Vagina (tissue), 2 donors: ENCODE measurements at places on chromosomes 12 and 14. TPM values are rescaled to one million over a fixed set of nuclear protein-coding genes. Genes with fewer than 3 reads are reported as not detected.

GRCh38 chr12:47833591-47834012 is 13.9 kb upstream of the HDAC7 start:
- H3K4me1 ChIP-seq, result peaks cover 22% of the 10 kb centered on the region
- H3K27ac ChIP-seq, result no peak overlapping the region
- no peaks in the 10 kb centered on the region for H3K36me3 ChIP-seq
- no peak for DNase-seq
- no peak overlapping the region for H3K4me3 ChIP-seq
- no peaks in the 10 kb centered on the region for H3K27me3 ChIP-seq

ATF1 gene
- 17.7 TPM for total RNA-seq

DNA sequence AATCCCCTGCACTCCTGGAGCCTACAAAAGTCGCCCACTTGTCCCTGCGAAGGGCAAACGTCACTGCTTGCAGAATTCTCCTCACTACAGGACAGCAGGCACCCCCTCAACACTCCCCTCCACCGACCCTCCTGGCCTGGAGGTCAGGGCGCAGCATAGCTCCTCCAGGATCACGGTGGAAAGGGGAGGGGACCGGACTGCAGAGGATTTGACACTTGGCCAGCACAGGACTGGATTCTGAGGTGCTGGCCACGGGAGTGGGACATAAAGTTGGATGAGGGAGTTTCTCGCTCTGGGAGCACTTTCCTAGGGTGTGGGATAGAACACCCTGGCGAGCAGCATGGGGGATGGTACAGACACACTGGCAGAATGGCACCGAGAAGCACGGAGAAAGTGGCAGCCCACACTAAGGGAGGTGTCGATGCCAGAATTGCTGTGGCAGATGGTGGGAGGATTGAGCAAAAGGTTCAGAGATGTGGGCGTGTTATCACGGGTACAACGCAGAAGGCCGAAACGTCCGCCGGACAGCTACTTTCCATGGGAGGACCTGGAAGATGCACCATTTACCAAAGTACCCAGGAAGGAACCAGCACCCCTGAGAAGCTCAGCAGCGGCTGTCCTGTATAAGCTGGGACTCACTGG is 51.4 kb upstream of the DIO3 start:
- peaks cover 16% of the 10 kb centered on the region for H3K4me1 ChIP-seq
- H3K4me3 ChIP-seq, result no peak overlapping the region

GRCh38 chr14:93431036-93431670 is 414 bp downstream of the UNC79 start:
- H3K27me3 ChIP-seq, result no peaks in the 10 kb centered on the region
- no peak overlapping the region for H3K27ac ChIP-seq
- H3K4me3 ChIP-seq, result no peak overlapping the region
- peaks cover 10% of the 10 kb centered on the region for H3K4me1 ChIP-seq
- no peaks in the 10 kb centered on the region for H3K36me3 ChIP-seq

TAS2R30 gene
- total RNA-seq, result 15.7 TPM

DNA sequence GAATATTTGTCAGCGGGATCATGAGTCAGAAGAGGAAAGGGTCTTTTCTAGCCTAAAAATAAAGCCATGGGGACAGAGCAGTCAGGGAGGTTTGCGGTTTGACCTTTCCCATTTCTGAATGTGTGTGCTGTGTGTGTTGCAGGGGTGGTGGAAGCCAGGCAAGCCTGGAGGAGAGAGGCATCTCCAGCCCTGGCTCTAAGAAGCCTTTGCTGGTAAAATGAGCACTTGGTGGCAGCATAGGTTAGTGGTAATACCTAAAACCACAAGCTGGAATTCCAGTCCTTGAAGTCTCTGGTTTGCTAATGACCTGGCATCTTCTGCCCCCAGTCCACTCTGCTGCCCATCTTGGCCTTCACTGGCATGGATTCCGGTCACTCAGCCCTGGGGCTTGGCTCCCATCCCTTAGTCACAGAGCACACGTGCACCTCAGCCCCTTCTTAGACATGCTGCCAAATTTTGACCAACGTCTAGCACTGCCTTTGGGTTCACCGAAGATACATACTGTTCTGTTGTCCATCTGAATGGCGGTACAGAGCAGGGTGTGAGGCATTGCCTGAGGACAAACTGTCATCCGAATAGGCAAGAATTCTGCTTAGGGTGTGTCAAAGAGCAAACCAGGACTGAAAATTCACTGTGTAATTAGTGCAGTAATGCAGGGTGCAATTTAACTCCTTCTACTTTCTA is 52.7 kb downstream of the KCNA5 start:
- no peaks in the 10 kb centered on the region for H3K36me3 ChIP-seq
- H3K4me1 ChIP-seq, result no peaks in the 10 kb centered on the region
- H3K4me3 ChIP-seq, result no peak overlapping the region
- H3K27ac ChIP-seq, result no peak overlapping the region
- no peaks in the 10 kb centered on the region for H3K27me3 ChIP-seq
- no peak for DNase-seq

GRCh38 chr14:101020834-101021370 is 117.4 kb upstream of the RTL1 start:
- H3K27me3 ChIP-seq, result no peaks in the 10 kb centered on the region
- H3K27ac ChIP-seq, result no peak overlapping the region
- DNase-seq, result peak; percentile 64

DNA sequence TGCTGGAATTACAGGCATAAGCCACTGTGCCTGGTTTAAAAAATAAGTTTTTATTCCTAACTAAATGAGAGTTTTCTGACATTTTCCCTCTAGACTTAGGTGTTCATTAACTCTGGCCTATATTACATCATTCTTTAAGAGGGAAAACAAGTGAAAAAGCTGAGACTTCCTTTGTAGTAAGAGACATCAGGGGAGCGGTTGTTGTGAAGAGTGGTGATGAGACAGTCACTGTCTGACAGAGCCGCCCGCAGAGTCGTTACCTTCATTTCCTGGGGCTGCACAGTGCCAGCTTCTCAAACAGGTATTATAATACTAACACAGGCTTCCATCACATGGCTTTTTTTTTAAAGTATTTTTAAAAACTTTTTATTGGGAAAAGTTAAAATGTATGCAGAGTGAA is 19.7 kb upstream of the TDRD9 start:
- H3K4me3 ChIP-seq, result no peak overlapping the region
- no peaks in the 10 kb centered on the region for H3K36me3 ChIP-seq
- no peak overlapping the region for H3K27ac ChIP-seq
- no peaks in the 10 kb centered on the region for H3K27me3 ChIP-seq
- peaks cover 9% of the 10 kb centered on the region for H3K4me1 ChIP-seq
- no peak for DNase-seq

DNA sequence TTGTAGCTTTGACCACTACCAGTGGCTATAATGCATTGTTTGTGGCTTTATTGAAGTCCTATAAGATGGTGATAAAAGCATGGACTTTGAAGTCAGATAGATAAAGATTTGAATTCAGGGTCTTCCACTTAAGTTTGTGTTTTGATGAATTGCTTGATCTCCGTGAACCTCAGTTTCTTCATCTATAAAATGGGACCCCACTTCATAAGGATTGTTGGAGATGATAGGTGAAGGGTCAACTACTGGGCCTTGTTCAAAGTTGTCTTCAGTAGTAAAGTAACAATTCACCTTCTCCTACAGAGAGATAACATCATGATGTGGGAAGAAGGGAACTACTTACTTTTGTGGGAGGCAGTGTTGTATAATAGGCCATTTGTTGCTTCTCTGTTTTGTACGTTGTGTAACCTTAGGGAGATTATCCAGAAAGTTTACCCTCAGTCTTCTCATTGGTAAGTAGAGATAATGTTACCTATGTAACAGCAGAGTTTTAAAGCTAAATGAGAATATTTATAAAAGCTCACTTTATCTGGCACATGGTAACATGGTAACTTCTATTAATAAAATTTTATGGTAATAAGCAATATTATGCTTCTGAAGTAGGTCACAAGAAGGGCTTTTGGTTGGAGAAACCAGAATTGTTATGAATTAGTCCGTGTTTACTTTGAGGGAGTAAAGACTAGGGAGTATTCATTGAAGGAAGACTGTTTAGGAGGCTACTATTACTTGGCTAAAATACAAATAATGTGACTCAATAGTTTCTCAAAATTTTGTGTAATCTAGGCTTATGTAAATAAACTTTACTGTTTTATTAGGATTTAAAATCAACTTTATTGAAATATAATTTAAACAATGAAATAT is 15.1 kb downstream of the ADIPOR2 start:
- H3K36me3 ChIP-seq, result no peaks in the 10 kb centered on the region
- DNase-seq, result no peak
- H3K27ac ChIP-seq, result no peak overlapping the region
- no peak overlapping the region for H3K4me3 ChIP-seq

DNA sequence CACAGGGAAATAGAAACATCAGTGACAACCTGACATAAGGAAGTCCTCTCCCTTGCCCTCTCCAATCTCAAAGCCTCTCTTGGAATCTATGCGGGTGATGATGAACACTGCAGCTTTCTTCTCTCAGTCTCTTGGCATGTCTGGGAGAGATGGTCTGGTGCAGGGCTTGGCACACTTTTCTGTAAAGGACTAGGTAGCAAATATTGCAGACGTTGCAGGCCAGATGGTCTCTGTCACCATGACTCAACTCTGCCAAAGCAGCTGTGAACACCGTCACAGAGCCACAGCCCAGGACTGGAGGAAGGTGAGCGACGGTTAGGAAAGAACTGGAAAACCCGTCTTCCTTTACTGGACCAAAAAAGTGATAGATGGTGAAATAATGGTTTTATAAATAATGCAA is 591.0 kb upstream of the TMEM132C start:
- no peaks in the 10 kb centered on the region for H3K36me3 ChIP-seq
- H3K27me3 ChIP-seq, result no peaks in the 10 kb centered on the region
- no peak overlapping the region for H3K27ac ChIP-seq
- peaks cover 4% of the 10 kb centered on the region for H3K4me1 ChIP-seq
- no peak overlapping the region for H3K4me3 ChIP-seq
- DNase-seq, result no peak

GRCh38 chr14:25394791-25395391 is 344.9 kb upstream of the STXBP6 start:
- no peaks in the 10 kb centered on the region for H3K36me3 ChIP-seq
- no peak overlapping the region for H3K27ac ChIP-seq
- no peaks in the 10 kb centered on the region for H3K27me3 ChIP-seq
- H3K4me3 ChIP-seq, result no peak overlapping the region

DNA sequence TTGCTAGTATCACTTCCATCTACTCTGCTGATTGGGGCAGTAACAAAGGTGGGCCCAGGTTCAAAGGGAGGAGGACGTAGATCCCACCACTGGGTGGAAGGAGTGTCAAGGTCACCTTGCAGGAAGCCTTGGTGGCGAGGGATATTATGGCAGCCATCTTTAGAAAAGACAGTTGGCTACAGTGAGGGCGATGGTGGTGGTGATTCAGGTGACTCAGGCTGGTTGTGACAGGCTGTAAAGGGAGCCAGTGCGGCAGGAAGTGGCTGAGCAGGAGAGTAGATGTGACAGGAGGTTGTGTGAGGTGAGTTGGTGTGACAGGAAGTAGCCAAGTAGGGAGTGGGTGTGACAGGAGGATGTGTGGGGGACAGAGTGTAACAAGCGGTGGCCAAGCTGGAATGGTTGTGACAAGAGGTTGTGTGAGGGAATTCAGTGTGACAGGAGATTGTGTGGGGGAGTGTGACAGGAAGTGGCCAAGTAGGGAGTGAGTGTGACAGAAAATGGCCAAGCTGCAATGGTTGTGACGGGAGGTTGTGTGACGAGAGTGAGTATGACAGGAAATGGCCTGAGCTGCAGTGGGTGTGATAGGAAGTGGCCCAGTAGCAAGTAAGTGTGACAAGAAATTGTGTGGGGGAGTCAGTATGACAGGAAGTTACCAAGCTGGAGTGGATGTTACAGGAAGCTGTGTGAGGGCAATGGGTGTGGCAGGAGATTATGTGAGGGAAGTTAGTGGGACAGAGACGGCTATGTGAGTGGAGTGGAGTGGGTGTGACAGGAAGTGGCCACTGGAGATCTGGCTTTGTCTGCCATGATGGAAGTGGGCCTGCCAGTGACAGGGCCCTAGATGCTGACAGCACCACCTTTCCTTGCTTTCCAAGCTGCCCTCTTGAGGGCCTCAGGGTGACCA is 136.5 kb upstream of the MYL2 start:
- H3K36me3 ChIP-seq, result no peaks in the 10 kb centered on the region
- H3K4me3 ChIP-seq, result no peak overlapping the region
- H3K27ac ChIP-seq, result no peak overlapping the region
- H3K27me3 ChIP-seq, result no peaks in the 10 kb centered on the region
- no peak for DNase-seq

DNA sequence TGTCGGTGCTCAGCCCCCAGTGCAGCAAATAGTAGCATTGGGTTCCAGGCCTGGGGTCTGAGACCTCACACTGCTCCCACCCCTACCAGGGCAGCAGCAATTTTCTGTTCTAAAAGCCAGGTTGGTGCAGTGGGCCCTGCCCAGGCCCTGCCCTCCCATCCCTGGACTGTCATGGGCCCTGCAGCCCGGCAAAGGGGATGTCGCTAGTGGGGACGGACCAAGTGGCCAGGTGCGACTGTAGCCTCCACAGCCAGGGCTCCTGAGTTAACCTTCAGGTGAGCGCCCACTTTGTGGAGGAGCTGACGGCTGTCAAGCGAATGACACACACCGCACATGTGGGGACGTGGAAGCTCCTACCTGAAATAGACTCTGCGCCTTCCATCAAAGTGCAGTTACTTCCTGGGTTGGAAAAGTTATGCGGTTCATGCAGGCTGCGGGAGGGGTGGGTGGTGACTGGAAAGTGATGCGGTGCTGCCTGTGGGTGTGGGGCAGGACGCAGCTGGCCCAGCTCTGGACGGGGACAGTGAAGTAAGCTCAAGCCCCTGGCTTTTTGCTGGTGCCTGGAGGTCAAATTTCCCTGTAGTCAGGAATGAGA is 1.5 kb downstream of the INF2 start:
- peak overlapping the region; percentile 91 for H3K27ac ChIP-seq
- H3K27me3 ChIP-seq, result no peaks in the 10 kb centered on the region
- H3K36me3 ChIP-seq, result no peaks in the 10 kb centered on the region
- peaks cover 88% of the 10 kb centered on the region for H3K4me1 ChIP-seq
- H3K4me3 ChIP-seq, result peak overlapping the region; percentile 89

DNA sequence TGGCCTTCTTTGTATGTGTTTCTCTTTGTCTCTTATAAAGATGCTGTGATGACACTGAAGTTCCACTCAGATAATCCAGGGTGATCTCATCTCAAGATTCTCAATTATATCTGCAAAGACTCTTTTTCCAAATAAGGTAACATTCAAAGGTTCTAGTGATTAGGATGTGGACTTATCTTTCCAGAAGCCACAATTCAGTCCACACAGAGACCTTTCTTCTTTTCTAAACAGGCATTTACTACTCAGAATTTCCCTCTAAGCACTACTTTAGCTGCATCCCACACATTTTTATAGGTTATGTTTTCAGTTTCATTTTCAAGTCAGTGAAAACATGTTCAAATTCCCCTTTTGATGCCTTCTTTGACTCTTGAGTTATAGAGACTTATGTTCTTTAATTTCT is 9.0 kb upstream of the NKX2-1 start:
- no peak overlapping the region for H3K4me3 ChIP-seq
- H3K36me3 ChIP-seq, result no peaks in the 10 kb centered on the region
- H3K4me1 ChIP-seq, result no peaks in the 10 kb centered on the region
- no peak overlapping the region for H3K27ac ChIP-seq
- no peak for DNase-seq

DNA sequence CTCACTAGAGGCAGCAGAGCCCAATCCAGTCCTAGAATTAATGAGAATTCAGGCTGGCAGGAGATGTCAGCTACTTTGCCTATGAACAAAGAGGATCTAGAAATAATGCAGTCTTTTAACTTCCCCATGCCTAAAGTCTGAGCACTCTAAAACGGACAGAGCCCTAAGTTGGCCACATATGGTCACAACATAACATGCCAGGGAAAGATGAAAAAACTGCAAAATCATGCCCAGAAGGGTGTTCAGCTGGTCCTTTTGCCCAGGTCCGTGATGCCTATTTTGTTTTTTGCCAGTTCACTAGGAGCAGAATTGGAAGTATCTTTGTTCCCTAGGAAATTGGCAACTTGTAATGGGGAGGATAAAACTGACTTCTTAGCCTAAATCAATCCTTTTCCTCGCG is 20.3 kb upstream of the LMNTD1 start:
- no peaks in the 10 kb centered on the region for H3K36me3 ChIP-seq
- H3K27ac ChIP-seq, result no peak overlapping the region
- DNase-seq, result no peak
- peaks cover 10% of the 10 kb centered on the region for H3K4me1 ChIP-seq
